ENCODE measurements at places on chromosomes 7 and 10.

- no peak for DNase-seq
Measured at GRCh38 chr7:76347710-76348109, 11.1 kb downstream of the YWHAG start.

DNA sequence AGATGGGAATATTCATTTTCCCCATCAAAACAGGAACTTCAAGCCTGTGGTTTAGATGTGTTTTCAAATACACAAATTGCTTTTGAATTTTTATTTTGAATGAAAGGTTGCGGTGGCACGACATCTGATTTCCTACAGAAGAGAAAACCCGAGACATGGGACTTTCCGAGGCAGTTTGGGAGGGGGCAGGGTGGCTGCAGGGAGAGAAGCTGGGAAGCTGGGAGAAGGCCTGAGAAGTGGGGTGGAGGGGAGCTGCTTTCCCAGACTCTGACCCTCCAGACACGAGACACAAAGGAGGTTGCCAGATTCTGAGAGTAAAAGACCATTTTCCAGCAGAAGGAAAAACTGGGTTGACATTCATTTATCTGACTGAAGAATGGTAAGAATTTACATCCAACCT lies 19.6 kb downstream of the TMEM176A start:
- DNase-seq: no peak

- DNase-seq: no peak
Measured at GRCh38 chr7:73330772-73331171, 2.8 kb downstream of the FKBP6 start.

DNA sequence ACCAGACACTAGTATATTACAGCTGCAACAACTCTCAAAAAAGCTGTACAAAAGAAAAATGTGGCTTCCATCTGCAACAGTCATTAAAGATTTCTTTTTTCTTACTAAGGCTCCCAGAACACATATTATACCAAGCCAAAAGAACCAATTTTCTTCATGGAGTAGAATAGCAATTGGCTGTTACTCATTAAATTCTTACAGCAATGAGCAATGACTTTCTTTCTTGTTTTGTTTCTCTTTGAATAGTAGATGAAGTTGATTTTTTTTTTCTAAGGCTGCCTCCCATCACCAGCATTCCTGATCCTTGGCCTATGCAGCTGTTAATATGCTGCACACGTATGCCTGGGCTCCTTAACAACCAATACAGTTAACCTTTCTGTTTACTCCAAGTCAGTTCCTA lies 36.6 kb upstream of the SPOCK2 start:
- no peak for DNase-seq

DNA sequence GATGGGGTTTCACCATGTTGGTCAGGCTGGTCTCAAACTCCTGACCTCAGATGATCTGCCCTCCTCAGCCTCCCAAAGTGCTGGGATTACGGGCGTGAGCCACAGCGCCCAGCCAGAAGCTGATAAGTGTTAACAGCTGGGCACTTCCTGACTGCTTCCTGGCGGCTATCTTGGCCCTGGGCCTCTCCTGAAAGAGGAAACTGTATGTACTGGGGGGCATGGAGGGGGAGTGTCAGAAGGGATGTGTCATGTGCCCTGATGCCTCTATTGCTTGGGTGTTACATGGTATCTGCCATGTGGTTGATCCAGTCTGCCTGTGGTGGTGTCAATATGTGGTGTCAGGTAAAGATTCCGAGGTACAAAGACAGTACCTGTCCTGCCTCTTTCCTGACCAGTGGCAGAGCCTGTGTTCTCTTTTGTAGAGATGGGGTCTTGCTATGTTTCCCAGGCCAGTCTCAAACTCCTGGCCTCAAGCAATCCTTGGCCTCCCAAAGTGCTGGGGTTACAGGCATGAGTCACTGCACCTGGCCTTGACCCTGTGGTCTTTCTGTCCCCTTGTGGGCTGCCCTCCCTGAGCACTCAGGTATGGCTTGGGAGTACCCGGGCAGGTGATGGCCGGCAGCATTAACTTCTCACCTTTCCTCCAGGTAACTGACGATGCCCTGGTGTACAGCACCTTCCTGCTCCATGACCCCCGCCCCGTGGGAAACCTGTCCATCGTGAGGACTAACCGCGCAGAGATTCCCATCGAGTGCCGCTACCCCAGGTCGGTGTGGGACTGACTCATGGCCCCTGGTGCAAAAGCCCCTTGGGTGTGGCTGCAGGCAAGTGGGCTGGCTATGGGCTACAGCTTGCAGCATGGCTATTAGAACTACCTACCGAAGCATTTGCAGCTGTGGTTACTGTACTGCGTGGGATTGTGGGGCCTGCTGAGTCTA lies 4.4 kb downstream of the ZP3 start:
- no peak for DNase-seq

Measured in stimulated activated CD4-positive, alpha-beta T cell treated with anti-CD3 and anti-CD28 coated beads, Interleukin-15, amount 100 ng/mL, for 1 hour (primary cell).